ENCODE measurements at places on chromosomes 11 and 22.

- DNase-seq = peak; percentile 53
These were observed 64.4 kb downstream of the NAV2 start for GRCh38 chr11:19777039-19777376.

GRCh38 chr22:42343531-42344081 is 73.2 kb upstream of the TCF20 start:
- DNase-seq = no peak

DNA sequence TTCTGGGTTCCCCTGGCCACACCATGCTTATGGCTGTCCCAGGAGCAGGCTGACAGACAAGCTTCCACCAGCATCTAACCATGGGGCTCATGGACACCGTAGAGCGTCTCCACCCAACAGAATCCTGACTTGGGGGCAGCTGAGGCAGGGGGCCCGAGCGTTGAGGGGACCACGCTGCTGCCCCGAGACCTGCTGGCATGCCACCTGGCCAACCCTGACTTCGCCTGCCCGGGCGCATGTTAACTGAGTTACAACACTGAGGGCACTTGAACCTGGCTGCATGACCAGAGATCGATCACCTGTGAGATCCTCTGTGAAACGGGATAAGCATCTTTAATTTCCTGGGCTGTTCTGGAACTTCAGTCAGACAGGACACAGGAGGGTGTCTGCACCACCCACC is 13.7 kb downstream of the PPM1F start:
- no peak for DNase-seq

GRCh38 chr11:11436715-11437313 is 83.8 kb upstream of the CSNK2A3 start:
- DNase-seq = no peak

DNA sequence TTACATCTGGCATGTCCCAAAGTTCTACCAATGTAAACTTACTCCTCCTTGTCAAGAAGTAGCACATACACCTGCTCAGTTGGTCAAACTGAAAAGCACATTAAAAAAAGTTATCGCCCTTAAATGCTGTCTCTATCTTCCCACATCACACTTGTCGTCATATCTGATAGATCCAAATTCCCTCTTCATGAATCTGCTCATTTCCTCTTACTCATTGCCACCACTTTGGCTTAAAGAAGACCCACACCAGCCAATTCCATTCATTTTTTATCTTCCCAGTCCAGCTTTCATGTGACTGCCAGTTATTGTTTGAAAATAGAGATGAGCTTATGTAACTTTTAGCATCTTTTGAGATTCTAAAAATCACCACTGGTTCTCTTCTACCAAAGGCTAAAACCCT is 305.9 kb upstream of the MTNR1B start:
- no peak for DNase-seq

- DNase-seq = peak; percentile 68
These were observed 26.1 kb downstream of the SHISAL1 start for GRCh38 chr22:44286646-44287045.

- no peak for DNase-seq
These were observed 3.5 kb upstream of the OR56A3 start for GRCh38 chr11:5938603-5938965.

Data from right hindlimb (tissue), 1 donor.